Stimulated activated CD8-positive, alpha-beta memory T cell treated with anti-CD3 and anti-CD28 coated beads, Interleukin-15, amount 100 ng/mL, for 24 hours (primary cell): ENCODE measurements at places on chromosomes 5 and 9.

- no peak for DNase-seq
These were observed 1181.7 kb downstream of the EFNA5 start for GRCh38 chr5:106489004-106489403.

- DNase-seq: no peak
These were observed 5.4 kb upstream of the CEP72 start for GRCh38 chr5:606526-607399.

GRCh38 chr5:93151121-93151520 lies 429.9 kb downstream of the NR2F1-AS1 start:
- no peak for DNase-seq

GRCh38 chr5:89954916-89955315 lies 454.6 kb downstream of the CETN3 start:
- DNase-seq: no peak

GRCh38 chr5:132176987-132177386 lies 50.7 kb downstream of the P4HA2 start:
- DNase-seq: no peak

DNA sequence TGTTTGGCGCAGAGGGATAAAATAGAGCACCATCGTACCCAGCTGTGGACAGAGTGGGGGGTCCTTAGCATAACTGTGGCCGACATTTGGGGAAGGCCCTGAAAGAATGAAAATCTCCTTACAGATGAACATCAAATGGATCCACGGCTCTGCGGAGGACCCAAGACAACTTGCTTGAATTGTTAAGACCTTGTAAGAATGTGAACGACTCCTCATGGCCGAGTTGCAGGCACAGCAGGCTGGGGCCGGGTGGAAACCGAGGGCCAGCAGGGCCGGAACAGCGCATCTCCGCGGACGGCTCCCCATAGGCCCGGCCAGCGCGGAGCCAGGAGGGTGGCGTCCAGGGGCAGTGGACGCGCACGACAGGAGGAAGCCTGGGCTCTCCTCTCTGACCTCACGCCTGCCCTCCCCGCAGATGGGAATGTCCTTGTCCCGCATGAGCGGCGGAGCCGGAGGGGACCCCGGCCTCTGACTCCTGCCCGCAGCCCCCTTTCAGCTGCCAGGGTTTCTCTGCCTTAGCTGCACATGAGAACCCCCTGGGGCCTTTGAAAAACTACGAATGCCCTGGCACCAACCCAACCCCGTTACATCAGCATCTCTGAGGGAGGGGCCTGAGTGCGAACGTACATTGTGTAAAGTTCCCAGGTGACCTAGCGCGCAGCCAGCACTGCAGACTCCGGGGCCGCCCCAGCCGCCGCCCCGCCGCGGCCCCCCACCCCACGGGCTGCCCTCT lies 36.2 kb upstream of the PTCH1 start:
- DNase-seq: no peak

GRCh38 chr9:121222524-121223171 lies 21.0 kb upstream of the RAB14 start:
- DNase-seq: no peak

- no peak for DNase-seq
These were observed 52.0 kb downstream of the PTTG1 start for GRCh38 chr5:160473681-160474080.

DNA sequence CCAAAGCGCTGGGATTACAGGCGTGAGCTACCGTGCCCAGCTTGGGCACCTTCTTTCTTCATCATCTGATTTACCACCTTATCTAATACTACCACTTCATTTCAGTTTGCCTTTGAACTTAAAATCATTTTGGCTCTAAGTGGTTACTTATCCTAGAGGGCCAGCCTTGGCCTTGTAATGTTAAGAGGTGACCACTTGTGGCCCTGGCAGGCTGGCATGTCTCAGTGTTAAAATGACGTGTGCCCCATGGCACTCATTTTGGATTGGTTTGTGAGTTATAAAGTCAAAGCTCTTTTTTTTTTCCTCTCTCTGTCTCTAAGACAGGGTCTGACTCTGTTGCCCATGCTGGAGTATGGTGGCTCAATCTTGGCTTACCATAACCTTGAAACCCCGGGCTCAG lies 17.8 kb downstream of the HABP4 start:
- DNase-seq: no peak

DNA sequence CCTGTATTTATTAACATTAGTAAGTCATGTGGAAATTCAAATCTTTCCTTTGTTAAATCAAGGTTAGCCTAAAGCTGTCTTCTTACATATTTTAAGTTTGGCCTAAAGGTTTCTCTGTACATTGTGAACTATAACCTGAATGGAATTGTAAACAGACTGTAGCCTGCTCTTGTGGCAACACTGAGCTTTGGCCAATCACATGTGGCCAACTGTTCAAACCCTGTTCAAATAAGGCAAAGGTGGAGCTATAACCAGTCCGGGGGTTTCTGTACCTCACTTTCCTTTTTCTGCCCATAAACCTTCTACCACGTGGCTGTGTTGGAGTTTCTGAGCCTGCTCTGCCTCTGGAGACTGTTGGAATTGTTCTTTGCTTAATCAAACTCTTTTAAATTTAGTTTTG lies 3.3 kb upstream of the HAPLN1 start:
- no peak for DNase-seq

GRCh38 chr9:4741365-4742089 lies 525 bp upstream of the AK3 start:
- no peak for DNase-seq

- no peak for DNase-seq
These were observed 10.9 kb downstream of the FUBP3 start for GRCh38 chr9:130590305-130590704.

DNA sequence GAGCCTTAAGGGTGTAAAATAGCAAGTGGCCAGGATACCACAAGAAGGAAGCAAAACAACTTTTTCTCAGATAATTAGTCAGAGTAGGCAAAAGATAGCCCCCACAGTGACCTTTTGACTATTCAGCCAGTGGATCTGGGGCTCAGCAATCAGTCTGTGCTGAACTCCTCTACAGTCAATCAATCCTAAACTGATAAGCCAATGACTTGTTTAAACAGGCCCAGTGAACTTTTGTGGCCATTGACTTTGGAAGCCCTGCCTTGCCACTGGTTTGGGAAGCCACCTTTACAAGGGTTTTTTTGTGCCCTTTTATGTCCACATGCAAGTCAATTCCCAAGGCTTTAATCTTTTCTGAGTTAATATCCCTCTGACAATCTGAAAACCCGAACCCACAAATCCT lies 1565.0 kb upstream of the WWC1 start:
- DNase-seq: no peak

DNA sequence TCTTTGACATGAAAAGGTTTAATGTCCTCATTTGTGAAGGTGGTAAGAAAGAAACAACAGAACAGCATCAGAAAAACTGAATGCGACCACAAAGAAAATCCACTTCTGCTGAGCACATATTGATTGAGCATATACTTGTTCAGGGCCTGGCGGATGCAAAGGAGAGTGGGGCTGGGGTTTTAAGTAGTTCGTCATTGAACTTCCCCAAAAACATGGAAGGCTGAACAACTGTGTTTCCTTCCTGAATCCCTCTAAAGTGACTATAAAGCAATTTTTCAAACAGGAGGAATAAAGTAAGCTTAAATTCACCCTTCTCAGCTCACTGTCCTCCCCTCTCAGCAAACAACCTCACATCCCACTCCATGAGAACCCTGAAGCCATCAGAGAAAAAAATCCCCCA lies 262.9 kb downstream of the AGTPBP1 start:
- DNase-seq: no peak

DNA sequence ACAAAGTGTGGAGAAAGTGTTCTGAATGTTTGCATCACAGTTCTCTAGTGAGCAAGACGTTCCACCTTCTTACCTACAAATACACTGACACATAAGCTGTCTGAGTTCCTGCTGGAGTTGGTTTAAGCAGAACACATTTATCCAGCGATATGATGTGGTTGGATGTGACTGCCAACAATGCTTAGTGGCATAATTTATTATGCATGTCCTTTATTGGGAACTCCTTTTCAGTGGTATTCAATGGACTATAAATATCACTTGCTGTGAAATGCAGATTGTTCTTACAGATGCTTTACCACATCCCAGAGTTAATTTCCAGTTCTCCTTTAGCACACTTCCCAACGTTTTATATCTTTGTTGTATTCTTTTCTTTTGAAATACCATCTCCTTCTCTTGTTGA lies 222.2 kb downstream of the LURAP1L start:
- DNase-seq: no peak

- DNase-seq: no peak
These were observed 63.1 kb downstream of the MTMR12 start for GRCh38 chr5:32249668-32250067.

DNA sequence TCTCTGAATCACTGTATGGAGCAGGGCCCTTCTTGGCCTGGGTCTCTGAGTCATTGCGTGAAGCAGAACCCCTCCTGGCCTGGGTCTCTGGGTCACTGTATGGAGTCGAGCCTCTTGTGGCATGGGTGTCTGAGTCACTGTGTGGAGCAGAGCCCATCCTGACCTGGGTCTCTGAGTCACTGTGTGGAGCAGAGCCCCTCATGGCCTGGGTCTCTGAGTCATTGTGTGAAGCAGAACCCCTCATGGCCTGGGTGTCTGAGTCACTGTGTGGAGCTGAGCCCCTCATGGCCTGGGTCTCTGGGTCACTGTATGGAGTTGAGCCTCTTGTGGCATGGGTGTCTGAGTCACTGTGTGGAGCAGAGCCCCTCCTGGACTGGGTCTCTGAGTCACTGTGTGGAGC lies 94.0 kb upstream of the RAPGEF1 start:
- DNase-seq: no peak

GRCh38 chr5:93311881-93312280 lies 269.1 kb downstream of the NR2F1-AS1 start:
- no peak for DNase-seq

- no peak for DNase-seq
These were observed 11.8 kb upstream of the CXXC5 start for GRCh38 chr5:139636207-139636792.

DNA sequence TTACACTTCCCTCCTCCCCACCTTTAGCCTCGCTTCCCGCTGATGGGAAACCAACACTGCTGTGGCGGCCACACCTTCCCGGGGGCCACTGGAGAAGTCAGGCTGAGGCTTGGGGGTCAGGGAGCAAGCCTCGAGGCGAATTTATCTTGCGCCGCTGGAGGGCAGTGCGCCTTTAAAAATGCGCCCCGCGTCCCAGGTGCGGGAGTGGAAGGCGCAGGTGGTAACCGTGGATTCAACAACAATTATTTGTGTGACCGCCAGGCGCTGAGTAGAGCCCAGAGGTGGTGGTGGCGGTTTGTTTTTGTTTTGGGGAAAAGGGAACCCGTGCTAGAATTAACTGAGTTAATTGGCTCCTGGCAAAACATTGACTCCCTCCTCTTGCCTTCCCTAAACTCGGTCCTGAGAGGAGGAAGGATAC lies 1.1 kb downstream of the CFAP77 start:
- peak; percentile 26 for DNase-seq

DNA sequence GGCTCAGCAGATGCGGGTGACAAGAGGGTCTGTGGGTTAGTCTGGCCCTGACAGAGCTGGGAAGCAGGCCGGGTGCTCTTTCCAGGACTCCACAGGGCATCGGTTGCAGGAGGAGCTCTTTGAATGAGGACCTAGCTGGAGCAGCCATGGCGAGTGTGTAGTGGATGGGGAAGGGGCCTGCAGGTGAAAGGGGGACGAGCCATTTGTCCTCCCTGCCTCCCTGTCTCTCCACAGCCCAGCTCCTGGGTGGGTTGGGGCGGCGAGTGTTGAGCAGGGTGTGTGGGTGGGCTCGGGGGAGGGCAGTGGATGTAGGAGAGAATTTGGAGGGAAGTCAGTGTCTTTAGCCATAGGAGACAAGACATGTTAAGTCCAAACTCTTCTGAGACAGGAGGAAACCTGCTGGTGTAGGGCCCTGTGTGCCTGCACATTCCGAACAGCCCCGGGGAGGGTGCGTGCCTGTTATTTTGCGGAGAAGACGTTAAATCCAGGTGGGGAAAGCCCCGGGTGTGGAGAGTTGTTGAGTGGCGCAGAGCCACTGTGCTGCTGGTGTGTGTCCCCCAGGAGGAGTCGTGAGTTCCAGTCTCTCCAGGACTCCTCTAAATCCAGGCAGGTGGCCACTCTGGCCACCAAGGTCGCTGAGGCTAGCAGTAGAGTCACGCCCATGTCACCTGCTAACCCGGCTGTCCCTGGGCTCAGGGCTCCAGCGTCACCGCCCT lies 73.6 kb downstream of the PSMB7 start:
- no peak for DNase-seq

DNA sequence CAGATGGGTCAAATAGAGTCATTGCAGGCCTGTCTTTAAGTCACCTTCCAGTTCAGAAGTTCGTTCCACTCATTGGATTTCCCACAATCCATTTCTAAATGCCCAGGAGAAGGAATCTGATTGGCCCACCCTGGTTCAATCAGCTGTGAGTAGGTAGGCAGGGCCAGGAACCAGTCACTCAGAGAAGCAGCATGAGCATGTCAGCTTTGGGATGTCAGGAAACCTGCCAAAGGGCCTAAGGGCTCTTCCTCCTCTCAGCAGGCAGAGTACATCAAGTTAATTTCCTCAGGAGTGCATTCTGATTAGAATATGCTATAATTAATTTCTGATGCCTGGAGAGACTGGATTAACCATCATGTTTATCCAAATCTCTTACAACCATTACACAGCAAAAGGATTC lies 412.9 kb upstream of the CCNH start:
- no peak for DNase-seq

GRCh38 chr5:6556089-6556801 lies 76.6 kb downstream of the NSUN2 start:
- DNase-seq: no peak

DNA sequence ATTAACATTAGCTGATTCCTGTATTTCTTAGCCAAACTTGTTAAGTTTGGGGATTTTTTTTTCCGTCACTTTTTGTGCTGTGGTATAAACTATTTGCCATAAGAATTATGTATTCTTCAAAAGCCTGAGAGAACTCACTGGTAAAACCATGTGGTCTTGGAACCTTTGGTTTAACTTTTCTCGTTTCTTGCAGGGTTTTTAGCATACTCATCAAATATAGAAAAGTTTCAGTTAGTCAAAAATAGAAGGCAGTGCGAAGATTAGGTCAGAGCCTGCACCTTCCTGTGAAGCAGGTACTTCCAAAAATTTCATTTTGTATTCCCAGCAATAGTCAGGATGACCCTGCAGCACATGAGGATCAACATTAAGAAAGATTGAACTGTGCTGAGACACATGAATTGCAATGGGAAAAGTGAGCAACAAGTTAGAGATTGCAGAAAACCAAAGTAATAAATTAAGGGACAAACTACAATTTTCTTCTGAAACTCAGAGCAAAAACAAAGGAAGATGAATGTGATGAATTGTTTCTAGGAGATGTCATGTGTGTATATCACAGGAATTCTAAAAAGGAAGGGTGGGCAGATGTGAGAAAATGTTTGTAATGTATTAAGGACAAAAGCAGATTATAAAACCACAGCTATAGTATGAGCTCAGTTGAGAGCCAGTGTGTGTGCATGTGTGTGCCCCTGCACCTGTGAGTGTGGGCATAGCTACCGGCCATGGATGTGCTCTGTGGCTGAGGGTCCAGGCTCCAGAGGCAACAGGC lies 102.2 kb downstream of the ANGPTL2 start:
- DNase-seq: no peak

- no peak for DNase-seq
These were observed 497.4 kb upstream of the CCNG1 start for GRCh38 chr5:162939991-162940390.

GRCh38 chr5:78157001-78157400 lies 137.5 kb downstream of the AP3B1 start:
- DNase-seq: no peak

GRCh38 chr9:75023846-75024245 lies 4.2 kb downstream of the CARNMT1 start:
- no peak for DNase-seq
